Left lung (tissue), 14 donors: ENCODE measurements at places on chromosomes 7 and 10.

GRCh38 chr7:91112902-91113341 is 151.3 kb upstream of the FZD1 start:
- no peak for DNase-seq

DNA sequence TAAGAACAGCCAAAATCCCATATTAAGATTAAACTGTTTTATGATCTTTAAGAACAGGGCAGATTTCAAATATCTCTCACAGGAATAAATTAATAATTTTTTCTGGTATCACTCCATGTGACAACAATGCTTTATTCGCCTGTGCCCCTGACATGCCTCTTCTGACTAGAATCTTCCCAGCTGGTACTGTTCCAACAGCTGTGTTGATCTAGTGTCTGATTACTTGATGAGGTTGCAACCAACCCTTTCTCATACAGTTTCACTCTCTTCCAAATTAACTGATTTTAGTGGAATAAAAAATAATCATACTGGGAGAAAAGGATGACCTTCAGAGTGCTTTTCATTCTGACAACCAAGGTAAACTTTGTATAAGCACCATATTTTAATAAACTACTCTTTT is 151.9 kb downstream of the CHRM2 start:
- DNase-seq = no peak

DNA sequence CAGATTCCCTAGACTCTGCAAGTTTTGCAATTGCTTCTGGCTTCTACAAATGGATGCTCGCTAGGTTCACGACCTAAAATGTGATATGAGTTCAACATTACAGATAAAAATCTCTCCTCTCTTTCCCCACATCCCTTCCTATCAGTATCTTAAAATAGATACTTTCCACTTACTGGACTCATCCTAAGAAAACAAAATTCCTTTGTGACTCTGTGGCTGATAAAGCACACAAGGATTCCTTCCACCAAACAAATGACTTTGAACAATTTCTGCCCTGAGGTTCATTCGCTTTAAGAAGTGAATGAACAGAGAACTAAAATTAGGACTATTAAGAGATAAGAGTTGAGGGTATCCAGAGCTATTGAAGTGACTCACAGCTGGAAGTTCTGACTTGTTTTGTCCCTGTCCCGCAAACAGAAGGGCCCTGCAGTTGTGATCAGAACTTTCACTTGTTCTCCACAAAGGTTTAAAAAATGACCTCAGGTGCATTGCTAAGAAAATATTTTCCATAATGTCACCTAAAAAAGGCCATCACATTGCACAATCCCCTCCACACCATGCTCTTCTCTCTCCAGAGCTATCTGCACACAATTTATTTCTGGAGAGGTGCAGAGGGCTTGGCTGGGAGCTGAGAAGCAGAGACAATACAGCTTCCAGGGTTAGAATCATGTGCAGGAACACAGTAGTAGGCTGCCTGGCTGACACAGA is 96.1 kb downstream of the PIP4K2A start:
- no peak for DNase-seq

- no peak for DNase-seq
These were observed 437.5 kb downstream of the KIF20B start for GRCh38 chr10:90138844-90139243.
